Naive thymus-derived CD8-positive, alpha-beta T cell (primary cell): ENCODE measurements at places on chromosomes 3 and 15.

- DNase-seq = no peak
Measured at GRCh38 chr3:52524752-52525679, 8.6 kb downstream of the NT5DC2 start.

- DNase-seq = no peak
Measured at GRCh38 chr3:94431876-94432570, 369.2 kb downstream of the NSUN3 start.

- no peak for DNase-seq
Measured at GRCh38 chr3:150324788-150325187, 83.3 kb upstream of the TSC22D2 start.

- DNase-seq = no peak
Measured at GRCh38 chr3:17088602-17089313, 204.0 kb downstream of the PLCL2 start.

DNA sequence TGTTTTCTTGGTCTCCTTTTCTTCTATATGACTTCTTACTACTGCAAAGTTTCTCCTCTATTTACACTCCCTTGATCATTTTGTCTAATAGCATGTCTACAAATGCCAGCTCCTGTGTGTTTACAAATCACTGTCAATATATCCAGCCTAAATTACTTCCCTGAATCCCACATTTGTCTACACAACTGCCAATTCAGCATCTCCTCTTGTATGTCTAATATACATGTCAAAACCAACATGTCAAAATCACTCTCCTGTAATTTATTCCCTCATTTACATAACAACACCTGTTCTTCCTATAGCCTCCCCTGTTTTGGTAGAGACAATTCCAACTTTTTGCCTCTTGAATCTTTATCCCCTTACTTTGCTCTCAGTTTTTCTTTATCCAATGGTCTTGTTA lies 359.3 kb downstream of the PLOD2 start:
- no peak for DNase-seq

- DNase-seq = no peak
Measured at GRCh38 chr15:72685301-72685924, 569 bp downstream of the HIGD2B start.

- no peak for DNase-seq
Measured at GRCh38 chr3:33001889-33002288, 50.4 kb downstream of the CCR4 start.

- DNase-seq = no peak
Measured at GRCh38 chr3:178295292-178295912, 240.8 kb upstream of the KCNMB2 start.

GRCh38 chr3:138348754-138349739 lies 668 bp downstream of the MRAS start:
- no peak for DNase-seq

- no peak for DNase-seq
Measured at GRCh38 chr3:134334901-134335280, 39.4 kb downstream of the AMOTL2 start.

DNA sequence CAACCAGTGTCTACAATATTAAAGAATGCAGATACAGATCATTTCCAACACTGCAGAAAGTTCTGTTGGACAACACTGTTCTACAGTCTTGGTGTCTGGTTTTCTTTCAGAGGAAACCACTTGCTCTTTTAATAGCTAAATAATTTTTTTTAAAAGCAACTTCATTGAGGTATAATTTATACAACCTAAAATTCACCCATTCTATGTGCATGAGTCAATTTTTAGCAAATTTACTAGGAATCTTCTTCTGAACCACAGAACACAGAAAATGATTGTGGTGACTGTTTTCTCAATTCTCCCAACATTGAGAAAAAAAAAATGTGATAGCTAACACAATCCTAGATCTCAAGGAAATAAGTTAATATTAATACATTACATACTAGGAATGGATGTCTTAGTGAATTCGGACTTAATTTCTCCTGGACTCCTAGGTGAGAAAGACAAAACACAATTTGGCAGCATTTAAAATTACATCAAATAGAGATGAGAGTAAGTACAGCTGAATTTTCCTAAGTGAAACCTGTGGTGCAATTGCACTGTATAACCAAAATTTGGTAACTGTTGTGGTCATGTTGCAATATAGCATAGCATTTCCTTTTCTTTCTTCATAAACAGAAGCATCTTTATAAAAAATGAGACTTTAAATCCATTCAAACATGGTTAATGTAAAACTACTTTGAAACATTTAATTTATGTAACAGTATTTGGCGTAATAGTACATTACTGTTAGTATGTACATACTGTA lies 15.3 kb upstream of the PLCL2 start:
- DNase-seq = no peak

DNA sequence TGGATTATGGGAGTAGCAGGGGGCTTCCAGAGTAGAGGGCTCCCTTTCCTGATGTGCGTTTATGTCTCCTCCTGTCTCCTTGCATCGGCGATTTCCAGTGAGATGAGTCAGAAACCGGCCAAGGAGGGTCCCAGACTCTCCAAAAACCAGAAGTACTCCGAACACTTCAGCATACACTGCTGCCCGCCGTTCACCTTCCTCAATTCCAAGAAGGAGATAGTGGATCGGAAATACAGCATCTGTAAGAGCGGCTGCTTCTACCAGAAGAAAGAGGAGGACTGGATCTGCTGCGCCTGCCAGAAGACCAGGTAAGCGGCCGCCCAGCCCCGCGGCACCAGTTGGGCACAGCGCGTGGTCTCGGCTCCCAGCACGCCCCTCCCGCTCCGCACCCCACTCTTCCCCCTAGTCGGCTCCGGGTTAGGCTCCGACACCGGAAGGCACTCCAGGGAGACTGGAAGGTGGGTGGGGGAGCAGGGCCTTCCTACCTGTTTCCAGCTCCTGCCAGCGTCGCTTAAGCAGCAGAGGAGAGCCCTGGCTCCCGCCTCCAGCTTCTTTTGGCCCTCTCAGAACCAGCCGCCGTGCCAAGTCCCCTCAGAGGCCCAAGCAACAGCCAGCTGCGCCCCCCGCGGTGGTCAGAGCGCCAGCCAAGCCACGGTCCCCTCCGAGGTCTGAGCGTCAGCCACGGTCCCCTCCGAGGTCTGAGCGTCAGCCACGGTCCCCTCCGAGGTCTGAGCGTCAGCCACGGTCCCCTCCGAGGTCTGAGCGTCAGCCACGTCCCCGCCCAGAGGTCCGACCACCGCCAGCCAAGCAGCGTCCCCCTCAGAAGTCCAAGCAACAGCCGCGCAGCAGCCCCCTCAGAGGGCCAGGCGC lies 34.7 kb downstream of the MOBP start:
- no peak for DNase-seq

GRCh38 chr3:151827816-151828215 lies 13.9 kb downstream of the AADAC start:
- no peak for DNase-seq

- DNase-seq = no peak
Measured at GRCh38 chr15:84816694-84817465, at the start of gene ALPK3. Gene ALPK3, plus strand, starts transcription at chr15:84817356. Its CDS starts 97 bp downstream, at chr15:84817453.

- no peak for DNase-seq
Measured at GRCh38 chr3:57694146-57694545, 1.3 kb upstream of the DENND6A start.

DNA sequence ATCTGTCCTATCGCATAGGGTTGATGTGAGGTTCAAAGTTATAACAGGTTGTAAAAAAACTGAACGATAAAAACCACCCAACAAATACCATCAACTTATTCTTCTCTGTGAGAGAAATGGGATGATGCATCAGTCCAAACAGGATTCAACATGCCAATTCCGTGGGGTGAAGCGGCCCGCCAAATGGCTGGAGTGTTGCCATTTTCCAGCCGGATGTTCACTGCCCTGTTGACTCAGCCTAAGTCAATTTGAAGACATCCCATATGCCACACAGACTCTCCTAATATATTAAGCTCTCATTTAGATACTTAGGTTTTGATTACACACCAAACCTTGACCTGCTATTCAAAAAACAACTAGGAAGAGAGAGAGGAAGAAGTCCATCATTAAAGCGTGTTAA lies 311.1 kb downstream of the VPS13C start:
- DNase-seq = no peak

- DNase-seq = no peak
Measured at GRCh38 chr3:71896751-71897150, 111.8 kb upstream of the PROK2 start.
